ENCODE measurements at places on chromosomes 3 and 15.
A peak's percentile ranks its signal among the peaks of the same experiment; 100 is the strongest.

DNA sequence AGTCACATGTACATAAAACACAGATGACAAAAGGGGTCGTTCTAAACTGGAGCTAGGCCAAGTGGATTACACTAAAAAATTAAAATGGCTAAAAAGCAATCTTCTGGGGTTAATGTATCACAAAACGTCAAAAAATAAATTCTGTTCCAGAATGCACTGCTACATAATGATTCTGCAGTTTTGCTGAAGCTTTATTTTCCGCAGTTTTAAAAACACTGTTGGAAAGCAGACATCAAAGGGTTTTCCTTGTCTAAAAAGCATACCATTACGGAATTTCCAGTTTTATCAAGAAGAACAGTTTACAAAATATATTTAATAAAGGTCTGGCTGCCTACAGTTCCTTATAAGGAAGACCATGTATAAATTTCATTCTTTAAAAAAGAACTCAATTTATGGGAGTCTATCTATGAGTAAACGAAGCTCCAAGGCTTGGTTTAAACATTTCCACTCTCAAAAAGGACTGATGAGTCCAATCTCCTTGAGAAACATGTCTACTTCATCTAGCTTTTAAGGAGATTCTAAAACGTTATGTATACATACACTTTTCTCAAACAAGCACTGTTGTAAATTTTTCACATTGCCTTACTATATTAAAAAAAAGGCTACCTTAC lies 1.3 kb downstream of the DMXL2 start:
- peak; percentile 28 for DNase-seq

DNA sequence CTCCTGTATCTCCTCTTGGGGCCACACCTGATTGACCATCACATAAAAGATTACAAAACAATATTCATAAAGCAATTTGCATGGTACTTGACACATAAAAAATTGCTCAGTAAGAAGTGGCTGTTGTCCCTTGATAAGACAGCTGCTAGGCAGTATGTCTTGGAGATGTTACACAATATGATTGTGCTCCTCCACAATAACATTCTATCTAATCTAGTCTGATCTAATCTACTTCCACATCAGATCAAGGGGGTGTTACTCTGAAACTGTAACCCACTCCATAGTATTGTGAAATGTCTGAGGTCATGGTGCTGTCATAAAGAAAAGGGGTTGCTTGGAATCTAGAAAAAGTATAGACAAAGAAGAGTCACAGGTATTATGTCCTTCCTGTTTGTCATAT lies 23.4 kb upstream of the AQP9 start:
- peak; percentile 39 for DNase-seq

DNA sequence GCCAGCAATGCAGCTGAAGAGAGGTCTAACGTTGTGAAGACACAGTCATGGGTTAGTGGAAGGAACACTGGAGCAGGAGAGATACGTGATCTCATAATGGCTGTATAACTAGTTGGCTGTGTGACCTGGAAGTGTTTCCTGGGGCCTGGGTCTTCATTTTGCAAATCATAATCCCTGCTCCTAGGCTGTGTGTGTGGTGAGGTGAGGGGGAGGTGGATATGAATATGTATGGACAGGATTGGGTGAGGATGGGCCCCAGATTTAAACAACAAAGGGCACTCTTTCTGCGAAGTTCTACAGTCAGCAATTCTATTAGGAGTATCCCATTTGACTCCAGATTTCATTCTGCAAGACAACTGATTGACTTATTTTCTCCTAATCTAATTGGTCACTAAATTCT lies 41.3 kb downstream of the ANKRD28 start:
- no peak for DNase-seq

DNA sequence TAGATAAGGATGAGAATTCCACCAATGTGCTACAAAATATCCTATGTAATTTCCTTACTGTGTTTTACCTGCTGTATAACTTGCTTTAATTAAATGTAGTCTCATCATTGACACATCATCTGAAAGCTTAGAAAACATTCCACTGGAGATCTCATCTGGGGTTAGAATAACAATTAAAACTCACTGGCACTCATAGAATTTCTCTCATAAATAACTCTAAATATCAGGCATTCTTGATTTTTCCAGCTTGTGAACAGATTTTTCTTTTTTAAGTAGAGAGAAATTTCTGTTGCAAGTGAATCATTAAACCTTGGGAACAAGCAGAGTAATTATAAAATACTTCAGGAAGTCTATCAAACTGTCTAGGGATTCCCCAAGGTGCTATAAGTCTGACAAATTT lies 843.8 kb downstream of the NAALADL2 start:
- DNase-seq = no peak

DNA sequence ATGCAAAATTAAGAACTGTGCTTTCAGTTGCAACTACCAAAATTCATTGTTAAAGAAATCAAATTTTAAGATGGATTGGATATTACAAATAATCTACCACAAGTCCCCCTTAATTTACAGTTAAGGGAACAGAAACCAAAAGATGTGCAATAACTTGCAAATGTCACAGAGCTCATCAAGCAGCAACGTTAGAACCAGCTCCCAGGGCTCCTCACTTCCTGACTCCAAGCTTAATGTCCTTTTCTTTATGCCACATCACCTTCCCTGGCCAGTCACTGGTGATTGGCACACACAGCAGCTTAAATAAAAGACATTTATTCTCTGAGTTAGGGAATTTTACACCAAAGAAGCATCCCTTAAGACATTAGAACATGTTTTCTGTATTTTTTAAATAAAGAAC lies 159.7 kb downstream of the RSL24D1 start:
- no peak for DNase-seq

DNA sequence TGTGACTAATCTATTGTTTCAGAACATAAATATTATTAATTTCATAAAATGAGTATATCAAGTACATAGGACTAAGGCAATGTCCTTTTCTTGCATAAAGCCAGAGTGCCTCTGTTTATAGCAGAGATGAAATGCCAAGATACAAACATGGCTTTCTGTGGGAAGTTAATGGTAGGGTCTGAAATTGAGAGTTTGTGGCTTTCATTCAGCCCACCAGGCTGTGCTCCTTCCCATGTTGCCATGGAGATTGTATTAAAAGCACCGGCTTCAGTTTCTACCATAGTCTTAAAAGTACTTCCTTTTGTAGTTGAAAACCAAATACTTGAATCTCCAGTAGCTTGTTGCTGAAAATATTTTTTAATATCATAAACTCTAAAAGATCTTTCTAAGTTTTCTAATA lies 114.0 kb downstream of the LRRC28 start:
- DNase-seq = peak; percentile 19

GRCh38 chr3:124685067-124685466 lies 45.2 kb upstream of the UMPS start:
- no peak for DNase-seq

DNA sequence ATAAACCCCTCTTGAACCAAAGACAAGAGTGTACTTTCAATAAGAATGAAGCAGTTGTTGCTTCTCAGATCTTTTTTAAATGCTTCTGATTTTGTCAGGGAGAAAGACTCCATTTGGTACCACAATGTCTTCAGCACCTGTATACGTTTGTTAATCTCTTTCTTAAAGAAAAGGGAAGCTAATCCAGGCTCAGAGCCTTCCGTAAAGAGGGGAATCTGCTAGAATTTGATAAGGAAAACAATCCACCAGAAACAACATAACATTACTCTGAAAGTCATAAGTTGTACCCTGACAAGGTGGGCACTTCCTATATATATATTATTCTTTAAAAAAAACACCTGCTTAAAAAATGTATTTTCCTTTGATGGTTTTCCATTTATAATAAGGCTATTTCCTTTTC lies 19.8 kb downstream of the SH3BP5 start:
- no peak for DNase-seq

GRCh38 chr3:188944108-188944507 lies 227.7 kb upstream of the TPRG1 start:
- DNase-seq = no peak

DNA sequence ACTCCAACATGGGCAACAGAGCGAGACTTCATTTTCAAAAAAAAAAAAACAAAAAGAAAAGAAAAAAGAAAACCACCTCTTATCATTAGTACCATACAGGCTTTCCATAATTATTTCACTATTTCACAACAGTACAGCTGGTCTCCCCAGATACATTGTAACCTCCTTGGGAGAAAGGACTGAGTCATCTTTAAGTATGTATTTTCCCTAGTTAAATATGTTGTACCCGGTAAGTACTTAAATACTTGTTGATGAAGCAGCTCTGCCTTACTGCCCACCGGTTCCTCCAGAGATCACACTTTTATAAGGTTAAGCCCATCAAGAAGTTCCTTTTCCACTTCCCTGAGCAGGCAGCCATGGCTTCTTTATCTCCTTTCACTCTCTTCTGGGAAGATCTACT lies 789.5 kb upstream of the CFAP20DC start:
- no peak for DNase-seq

GRCh38 chr3:108065096-108065495 lies 25.7 kb downstream of the CD47 start:
- DNase-seq = no peak
